NCI-H2081 (cell line): ENCODE measurements at places on chromosomes 6 and 20.

DNA sequence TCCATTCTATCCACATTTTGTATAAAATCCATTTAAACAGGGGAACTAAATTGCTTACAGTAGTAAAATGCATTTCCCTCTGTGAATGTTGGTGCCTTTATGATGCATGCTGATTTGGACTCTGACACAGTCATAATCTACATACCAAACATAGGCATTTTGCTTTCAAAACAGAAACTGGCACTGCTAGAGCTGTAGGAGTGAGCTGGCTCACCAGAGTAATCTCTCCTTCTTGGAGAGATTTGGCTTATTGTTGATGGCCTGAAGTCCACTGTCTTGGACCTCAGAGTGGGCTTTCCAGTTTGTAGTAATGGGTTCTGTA is 363.2 kb upstream of the FLRT3 start:
- DNase-seq, result no peak

DNA sequence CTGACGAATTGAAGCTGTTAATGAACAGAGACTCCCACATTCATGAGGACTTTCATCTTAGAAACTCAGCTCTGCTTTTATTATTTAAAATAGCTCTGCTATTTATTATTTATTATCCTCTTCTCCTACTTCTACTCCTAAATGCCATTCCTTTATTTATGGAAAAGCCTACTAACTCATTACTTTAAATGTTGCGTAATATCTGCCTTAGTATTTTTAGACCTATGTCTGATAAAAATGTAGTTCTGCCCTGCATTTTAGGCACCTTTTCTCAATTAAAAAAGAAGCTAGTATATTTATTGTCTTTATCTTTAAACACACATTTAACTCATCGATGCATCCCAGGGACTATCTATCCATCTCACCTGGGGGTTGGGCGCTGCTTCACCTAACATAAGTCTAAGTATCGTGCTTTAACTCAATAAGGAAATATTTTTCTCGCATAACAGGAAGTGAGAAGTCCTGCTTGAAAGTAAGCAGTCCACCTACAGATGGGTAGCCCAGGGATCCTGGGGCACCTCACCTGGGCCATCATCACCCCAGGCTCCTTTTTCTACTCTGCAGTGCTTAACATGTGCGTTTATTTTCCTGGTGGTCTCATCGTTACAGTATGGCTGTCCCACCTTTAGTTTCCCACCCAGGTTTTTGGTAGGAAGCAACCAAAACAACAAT is 31.3 kb upstream of the FAM184A start:
- DNase-seq, result no peak

GRCh38 chr6:24929242-24929641 is 6.5 kb downstream of the RIPOR2 start:
- no peak for DNase-seq

GRCh38 chr20:38125157-38126056 is 39.7 kb downstream of the TGM2 start:
- peak; percentile 92 for DNase-seq

DNA sequence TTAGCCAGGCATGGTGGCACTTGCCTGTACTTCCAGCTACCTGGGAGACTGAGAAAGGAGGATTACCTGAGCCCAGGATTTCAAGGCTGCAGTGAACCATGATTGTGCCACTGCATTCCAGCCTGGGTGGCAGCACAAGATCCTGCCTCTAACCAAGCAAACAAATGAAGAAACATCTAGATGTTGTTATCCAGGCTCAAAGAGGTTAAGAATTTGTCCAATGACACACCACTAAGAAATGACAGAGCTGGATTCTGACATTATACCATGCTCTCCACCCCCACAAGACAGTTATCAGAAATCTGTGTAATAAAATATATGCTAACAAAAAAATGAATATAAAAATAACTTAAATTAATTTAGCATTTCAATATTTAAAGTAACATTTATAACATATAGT is 925.5 kb upstream of the SLC35B3 start:
- DNase-seq, result no peak

DNA sequence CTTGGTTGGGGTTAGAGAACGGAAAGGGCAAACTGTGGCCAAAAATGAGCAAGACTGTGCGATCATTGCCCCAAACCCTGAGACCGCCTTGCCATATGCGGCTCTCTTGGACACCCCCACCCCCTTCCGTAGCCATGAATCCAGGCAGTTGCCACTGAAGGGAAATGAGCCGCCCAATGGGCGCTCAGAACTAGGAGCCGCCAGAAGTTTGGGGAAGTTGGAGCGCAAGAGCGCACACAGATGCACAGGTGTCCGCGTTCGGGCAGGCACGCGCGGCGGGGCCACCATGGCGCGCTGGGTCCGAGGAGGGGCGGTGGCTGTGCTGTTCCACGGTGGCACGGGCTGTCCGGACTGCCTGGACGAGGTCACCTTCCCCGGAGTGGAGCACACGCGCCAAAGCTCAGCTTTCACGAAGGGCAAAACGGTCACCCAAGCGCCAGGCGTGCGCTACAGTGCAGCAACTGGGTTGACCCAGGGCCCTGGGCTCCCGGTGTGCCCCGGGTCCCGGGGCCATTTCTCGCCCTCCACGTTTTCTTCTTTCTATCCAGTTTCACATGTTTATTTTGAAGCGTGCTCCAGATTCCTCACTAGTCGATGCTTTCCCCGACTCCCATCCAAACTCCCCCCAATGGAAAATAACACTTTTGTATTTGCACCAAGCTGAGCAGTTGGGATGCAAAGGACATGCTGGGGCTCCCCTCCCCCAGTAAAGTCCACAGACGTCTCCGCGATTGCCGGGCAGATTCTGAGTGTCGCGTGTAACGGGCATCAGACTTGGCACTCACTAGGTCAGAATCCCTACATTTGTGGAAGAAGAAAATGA is 906 bp upstream of the PDE10A start:
- DNase-seq, result no peak

GRCh38 chr20:4886771-4887527 is 114.4 kb downstream of the SLC23A2 start:
- DNase-seq, result no peak

DNA sequence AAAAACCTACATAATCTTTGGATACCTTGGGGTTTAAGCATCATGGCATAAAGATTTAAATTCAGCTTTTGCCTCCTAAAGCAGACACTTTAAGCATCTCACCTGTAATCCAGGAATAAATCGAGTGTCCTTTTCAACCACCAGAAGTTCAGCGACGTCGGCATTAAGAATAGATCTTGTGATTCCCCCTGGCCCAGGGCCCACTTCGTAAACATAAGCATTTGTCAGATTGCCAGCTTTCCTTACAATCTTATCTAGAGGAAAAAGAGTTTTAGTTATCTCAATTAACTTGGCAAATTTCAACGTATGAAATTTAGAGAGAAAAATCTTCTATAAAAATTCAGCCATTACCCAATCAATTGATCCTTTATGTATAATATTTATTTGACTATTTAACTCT is 3.2 kb downstream of the TFB1M start:
- peak; percentile 22 for DNase-seq

- DNase-seq, result no peak
Measured at GRCh38 chr20:10532361-10532760, 97.3 kb downstream of the SLX4IP start.

DNA sequence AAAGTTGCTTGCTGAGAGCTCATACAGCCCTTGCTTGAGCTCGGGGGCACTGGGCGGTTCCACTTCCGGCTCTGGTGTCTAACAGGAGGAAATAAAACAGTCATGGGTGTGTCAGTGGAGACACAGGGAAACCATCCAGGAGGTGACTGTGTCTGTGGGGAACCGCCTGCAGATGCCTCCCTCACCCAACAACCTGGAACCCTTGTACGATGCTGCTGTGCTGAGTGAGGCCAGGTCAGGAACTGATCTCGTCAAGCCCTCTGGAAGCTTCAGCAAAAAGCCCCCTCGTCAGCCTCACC is 15.5 kb downstream of the TXNDC5 start:
- no peak for DNase-seq

DNA sequence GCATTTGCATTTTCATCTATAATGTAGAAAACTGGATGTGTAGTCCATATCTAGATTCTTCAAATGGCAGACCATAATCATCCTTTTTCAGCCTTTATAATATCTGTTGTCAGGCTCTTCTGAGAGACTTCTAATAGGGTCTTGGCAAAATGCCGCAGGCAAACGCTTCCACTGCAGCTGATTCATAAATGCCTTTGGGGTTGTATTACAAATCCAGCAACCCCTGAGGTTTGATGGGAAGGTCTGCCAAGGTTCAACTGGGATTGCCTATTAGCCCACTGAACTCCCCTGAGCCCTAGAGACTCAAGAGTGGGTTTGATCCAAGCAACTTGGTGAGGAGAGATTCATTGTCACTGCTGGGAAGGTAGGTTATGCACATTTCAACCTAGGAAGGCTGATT is 365.2 kb upstream of the POU3F2 start:
- no peak for DNase-seq

- no peak for DNase-seq
Measured at GRCh38 chr6:170459451-170459850, 93.7 kb downstream of the PSMB1 start.

- peak; percentile 5 for DNase-seq
Measured at GRCh38 chr6:167781066-167781767, 45.5 kb upstream of the AFDN start.

GRCh38 chr20:57620274-57620990 is at the start of gene ZBP1:
TSS of gene ZBP1 (minus strand) at chr20:57620426. CDS start at chr20:57620295, 131 bp downstream.
- DNase-seq, result no peak

DNA sequence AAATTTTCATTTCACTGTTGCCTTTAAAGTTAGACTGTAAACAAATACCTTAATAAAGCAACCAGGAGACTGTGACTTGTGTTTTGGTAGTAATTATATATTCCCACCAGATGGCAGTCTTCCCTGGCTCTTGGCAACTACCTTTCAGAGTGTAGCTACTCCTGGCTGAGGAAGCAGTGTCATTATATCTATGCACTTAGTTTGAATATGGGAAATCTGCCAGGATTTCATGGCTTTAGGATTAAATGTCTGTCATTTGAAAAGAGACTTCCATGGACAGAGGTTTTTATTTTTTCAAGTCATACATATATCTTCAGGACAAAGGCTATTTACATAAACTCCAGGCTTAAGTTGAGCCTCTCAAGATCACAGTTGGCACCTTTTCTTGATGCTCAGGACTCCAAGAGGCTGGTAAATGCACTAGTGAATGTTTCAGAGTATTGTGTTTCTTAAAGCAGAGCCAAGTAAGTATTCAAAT is 160.1 kb downstream of the C6orf58 start:
- DNase-seq, result peak; percentile 74

GRCh38 chr20:50133474-50134217 is 19.9 kb downstream of the PEDS1 start:
- no peak for DNase-seq

- no peak for DNase-seq
Measured at GRCh38 chr6:6804843-6805615, 216.5 kb downstream of the LY86 start.

- no peak for DNase-seq
Measured at GRCh38 chr20:41357424-41358163, 9.0 kb downstream of the EMILIN3 start.

- no peak for DNase-seq
Measured at GRCh38 chr6:103404799-103405198, 1454.9 kb downstream of the HACE1 start.

DNA sequence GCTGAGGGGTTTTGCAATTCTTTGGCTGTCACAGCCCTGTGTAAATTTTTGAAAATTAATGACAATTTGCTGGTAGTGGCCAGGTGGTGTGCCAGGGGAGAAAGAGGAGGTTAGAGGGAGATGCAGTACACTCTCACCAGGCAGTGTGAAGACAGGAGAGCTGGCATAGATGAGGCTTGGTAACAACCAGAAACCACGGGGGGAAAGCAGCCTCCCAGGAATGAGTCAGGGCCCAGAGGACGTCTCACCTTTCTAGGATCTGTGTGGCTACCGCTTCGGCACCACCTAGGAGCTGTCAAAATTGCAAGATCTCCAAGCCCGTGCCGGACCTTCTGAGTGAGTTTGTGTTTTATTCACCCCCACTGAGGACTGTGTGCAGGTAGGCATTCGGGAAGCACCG is 171.4 kb downstream of the PACRG start:
- no peak for DNase-seq

GRCh38 chr6:34576286-34576955 is 20.3 kb upstream of the SPDEF start:
- no peak for DNase-seq

DNA sequence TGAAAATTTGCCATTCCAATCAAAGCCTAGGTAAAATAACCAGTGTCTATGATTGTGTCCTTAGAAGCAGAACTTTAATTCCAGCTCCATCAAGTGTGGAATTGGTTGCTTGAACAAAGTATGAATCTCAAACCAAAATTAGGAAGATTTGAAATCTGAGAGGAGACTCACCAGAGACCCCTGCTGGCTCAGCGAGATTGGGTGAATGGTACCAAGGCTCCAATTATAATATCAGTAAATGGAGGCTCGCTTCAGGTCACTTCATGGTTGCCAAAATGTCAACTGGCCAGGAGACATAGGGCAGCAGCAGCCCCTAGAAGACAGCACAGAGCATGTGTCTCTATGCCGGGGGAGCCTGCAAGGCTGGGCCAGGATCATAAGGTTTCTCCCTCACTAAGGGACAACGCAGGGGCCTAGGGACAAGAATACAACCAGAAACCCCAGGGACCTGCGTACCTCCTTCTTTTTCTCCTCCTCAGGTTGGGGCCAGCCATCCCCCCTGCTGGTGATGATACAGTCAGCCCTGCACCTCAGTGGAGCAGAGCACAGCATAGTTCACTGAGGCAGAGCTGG is 14.0 kb downstream of the RBL1 start:
- no peak for DNase-seq

GRCh38 chr6:105051941-105052471 is 95.1 kb downstream of the LIN28B start:
- no peak for DNase-seq

GRCh38 chr6:117138425-117138824 is 126.9 kb upstream of the VGLL2 start:
- DNase-seq, result no peak
